Iris pigment epithelial cell (primary cell): ENCODE measurements at places on chromosomes 3 and 15.

GRCh38 chr3:56369914-56370313 is 98.4 kb downstream of the ERC2 start:
- no peak for DNase-seq

- no peak for DNase-seq
Measured at GRCh38 chr3:173037840-173038483, 103.1 kb downstream of the SPATA16 start.

- DNase-seq: no peak
Measured at GRCh38 chr15:81011593-81011992, 10.9 kb downstream of the TLNRD1 start.

DNA sequence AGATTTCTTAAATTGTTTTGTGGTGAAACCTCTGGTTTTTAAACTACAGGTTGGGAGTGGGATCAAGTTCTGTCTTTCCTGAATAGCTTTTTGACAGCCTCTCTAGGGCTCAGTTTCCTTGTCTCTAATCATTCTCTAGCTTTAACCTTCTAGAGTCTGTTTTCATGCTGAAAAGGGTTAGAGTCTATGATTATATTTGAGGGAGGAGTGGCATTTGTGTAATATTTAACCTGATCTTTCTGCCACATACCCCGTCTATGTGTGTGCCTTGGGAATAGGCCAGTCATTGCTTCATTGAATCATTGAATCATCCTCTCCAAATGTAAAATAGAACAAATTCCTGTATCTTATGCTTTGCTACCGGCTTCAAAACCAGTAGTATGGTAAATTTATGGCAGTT is 204.9 kb downstream of the KLHL25 start:
- peak; percentile 86 for DNase-seq

- DNase-seq: peak; percentile 100
Measured at GRCh38 chr3:153221748-153222162, 59.7 kb downstream of the RAP2B start.

GRCh38 chr3:157166115-157166514 is 6.2 kb upstream of the CCNL1 start:
- no peak for DNase-seq

GRCh38 chr3:184082465-184082864 is 14.4 kb upstream of the HTR3E start:
- no peak for DNase-seq

- no peak for DNase-seq
Measured at GRCh38 chr3:73405853-73406252, 218.9 kb downstream of the PDZRN3 start.

DNA sequence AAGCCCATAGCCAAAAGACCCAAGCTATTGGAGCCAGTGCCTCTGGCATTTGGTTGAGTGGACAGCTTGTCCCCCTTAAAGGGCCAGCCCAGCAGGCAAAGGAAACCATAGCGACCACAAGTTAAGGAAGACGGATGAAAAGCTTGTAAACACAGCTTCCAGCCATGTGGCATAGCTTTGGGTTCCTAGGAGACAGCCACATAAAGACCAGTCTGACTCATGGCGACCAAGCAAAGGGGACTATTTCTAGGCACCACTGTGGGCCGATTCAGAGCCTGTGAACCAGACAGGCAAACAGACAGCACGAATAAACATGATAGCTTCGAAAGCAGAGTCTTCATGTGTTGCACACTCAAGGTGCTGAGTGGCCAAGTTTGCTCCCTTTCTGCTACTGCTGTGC is 30.5 kb upstream of the SRGAP3 start:
- peak; percentile 14 for DNase-seq

DNA sequence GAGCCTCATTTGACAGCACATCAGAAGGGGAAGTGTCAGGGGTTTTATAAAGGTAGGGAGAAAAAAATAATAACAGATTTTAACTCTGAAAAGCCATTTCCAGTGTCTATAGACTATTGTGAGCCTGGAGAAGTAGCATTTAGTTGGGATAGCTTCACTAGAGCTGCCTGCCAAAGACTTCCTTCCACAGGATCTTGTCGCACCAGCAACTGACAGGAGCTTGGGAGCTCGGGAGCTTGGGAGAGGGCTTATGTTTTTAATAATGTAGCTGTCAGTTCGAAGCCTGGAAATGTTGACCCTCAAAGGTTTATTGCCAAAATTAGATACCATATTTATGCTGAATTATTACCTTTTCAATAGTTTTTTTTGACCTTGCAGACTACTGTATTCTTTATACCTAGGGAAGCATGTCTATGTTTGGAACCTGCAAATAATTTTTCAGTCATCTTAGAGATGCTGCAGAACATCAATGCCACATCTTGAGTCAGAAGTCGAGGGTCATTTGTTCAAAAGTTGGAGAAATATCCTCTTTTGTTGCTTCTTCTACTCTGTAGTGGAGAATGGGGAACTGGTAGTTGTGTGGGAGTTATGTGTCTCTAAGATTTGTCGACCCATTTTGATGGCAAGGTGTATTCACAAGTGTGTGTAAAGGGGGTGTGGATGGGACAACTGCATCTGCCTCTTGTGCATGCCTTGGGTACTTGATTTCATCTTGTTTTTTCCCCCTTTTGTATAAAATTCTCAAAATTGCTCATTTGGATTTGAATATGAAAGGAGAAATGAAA is 41.7 kb downstream of the ARPP21 start:
- no peak for DNase-seq

DNA sequence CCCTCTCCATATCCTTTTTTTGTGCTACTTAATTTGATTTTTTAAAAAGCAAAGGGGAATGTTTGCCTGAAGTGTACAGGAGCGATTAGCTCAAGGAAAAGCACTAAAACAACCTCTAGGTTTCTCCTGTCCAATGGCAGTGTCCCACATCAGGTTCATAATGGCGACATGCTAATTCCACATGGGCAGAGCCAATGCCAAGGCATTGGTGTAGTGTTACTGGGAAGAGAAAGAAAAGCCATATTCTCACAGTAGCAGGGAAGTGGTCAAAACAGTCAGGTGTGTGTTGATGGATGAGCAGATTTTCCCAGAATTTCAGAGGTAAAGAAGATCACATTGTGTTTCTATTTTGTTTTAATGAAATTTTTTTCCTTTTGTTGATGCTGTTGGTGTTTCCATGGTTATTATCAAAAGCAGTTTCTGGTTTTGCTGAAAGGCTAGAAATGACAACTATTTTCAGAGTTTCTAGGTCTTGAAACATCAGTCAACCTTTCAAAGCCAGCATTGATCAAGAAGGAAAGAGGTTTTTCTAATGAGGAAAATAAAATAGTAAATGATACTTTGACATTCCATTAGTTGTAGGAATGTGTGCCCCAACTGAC is 65.2 kb downstream of the FNDC3B start:
- DNase-seq: peak; percentile 39

GRCh38 chr3:16509721-16510619 is 3.5 kb downstream of the RFTN1 start:
- no peak for DNase-seq

GRCh38 chr15:46309914-46310313 is 675.1 kb downstream of the SQOR start:
- no peak for DNase-seq

- DNase-seq: no peak
Measured at GRCh38 chr15:72315706-72316370, 4.1 kb downstream of the CELF6 start.

DNA sequence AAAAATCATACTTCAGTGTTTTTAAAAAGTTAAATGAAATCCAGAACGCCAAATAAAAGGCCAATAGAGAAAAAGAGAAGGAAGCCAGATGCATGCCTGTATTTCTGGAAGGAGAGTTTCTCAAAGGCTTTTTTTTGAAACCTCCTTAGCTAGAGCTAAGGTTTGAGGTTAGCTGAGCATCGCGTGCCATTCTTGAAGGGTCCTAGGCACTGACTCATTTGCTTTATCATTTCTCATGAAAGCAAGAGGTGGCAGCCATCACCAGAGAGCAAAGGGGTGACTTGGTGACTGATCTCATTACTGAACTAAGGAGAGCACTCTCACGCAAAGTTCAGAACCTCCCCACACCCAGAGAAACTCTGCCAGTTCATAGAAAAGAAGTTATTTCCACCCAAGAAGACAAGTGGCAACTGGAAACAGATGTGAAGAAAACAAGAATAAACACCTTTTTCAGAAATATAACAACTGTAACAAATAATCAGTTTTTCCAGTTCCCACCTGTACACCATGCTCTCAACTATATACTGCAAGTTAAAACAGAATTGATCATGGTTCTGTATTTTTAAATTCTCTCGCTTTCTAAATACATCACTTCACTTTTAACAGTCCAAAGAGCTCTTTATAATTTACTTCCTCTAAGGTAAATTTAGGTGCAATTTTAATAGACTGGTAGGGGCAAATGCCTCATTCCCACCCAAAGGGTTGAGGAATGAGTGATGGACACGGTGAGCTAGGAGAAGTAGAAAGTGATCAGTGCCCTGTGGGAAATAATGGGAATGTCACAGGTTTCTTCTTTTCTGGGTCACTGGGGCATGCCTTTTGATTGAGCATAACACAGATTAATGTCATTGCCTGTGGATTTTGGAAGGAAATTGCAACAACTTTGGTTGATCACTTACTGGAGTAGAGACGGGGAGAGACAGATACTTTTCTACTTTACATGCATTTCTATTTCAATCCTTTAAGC is 24.7 kb downstream of the GPR15 start:
- no peak for DNase-seq

- peak; percentile 64 for DNase-seq
Measured at GRCh38 chr15:95025924-95026728, 794.8 kb downstream of the MCTP2 start.

GRCh38 chr3:59621037-59621436 is 571.2 kb upstream of the CFAP20DC start:
- DNase-seq: no peak

DNA sequence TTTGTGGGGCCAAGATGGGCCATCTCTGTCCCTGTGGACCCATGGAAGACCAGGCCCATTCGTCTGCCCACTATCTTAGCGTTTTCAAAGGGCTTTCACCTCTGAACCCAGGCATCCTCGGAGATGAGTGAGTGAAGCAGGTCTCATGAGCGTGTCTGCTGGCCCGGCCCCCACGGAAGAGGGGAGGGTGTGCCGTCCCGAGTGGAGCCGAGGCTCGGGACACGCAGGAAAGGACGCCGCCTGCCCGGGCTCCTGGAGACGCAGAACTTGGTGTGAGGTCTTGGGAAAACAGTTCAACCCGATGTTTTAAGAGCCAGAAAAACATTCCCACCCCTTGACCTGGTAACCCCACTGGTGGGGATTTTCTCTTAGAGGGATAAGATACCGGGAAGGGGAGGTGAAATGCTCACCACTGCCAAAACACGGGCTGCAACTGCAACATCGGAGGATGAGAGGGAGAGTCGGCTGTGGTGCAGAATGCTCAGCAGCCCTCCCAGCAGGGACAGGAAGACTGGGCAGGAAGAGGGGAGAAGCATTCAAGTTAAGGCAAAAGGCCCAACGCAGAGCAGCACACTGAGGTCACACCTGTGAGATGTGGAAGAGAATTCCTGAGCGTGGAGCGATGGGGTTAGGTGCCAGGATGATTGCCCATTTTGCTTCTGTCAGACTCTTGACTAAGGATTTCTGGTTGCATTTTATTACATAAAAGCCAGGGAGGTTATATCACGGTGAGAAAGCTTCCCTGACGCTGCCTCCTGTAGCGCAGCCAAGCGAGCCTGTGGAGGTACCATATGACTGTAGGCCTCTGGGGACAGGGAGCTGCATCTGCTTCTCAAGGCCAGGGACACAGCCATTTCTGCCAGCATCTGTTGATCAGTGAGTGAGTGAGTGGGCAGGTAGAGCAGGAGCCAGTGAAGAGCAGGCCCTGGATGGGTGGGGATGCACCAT is 14.1 kb upstream of the STAB1 start:
- no peak for DNase-seq

GRCh38 chr15:55695432-55695831 is 47.5 kb downstream of the PRTG start:
- DNase-seq: no peak

DNA sequence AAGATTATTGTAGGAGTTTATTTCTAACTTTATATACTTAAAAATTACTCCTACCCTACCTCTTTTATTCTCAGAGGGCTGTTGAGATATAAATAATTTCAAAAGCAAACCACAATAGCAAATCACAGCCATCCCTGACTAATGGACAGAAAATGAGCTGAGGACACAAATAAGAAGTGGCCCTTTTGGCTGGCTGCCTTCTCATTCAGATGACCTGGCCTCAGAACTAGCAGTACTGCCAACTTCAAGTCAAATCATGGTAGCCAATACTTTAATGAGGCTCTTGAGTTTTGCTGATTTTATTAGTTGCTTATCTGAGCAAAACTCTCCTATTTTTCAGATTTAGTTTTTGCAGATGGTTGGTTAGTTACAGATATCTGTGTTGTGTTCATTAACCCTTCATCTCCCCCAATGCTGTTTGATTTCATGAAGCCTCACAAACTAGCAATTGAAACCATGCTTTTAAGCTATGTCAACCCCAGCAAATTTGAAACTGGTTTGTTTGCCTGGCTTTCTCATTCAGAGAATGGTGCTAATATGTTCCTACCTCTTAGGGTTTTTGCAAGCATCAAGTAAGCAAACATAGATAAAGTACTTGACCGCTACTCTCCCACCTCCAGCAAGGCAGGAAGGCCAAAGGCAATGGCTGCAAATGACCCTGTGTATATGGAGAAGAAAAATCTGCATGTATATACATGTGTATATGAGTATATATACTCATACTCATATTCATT is 73.4 kb upstream of the HACD2 start:
- peak; percentile 75 for DNase-seq

DNA sequence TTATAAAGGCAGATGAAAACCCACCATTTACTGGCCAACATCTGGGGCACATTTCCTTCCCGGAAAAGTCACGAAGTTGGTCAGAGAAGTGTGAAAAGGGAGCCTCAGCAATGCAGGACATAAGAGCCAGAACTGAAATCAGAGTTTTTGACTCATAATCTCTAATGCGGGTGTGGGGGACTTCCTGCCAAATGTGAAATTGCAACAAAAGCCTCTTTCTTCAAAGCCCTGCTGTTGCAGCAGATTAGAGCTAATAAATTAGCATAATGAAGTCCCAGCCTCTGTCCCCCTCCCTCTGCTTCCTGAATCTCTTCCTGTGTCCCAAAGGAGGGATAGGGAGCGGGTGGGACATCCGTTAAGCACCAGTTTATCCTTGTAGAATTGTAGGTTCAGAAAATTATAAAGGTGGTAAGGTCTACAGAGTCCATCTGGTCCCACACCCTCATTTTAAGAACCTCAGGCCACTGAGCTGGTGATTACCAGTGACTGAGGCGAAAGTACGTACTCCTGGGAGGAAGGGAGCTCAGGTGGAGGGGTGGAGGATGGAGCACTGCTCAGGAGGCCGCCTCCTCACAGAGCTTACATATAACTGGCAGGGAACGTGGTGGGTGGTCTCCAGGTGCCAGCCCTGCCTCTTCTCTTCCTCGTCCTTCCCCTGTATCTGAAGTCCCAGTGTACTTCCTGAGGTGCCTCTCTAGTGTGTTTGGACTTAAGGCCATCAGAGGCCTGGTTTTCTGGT is 35.0 kb downstream of the ST6GAL1 start:
- peak; percentile 9 for DNase-seq
